ENCODE measurements at places on chromosomes 6 and 20.

- no peak for DNase-seq
Observed at GRCh38 chr6:127786109-127786508, 114.7 kb downstream of the THEMIS start.

DNA sequence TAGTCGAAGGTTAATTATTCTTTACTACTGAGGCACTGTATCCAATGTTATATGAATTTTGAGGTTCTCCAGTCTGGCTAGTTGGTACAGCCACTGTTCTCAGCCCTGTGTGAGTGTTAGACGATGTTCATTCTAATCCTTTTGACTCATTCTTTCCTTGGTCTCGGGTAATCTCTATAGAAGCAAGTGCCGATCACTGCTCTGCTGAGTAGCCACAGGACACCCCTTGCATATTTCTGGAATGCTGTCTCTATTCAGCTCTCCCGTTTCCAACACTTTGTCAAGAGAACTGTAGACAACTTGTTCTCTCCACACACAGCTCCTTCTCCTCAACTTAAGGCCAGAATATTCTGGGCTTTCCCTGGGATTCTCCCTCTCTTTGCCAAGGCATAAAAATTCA is 42.4 kb upstream of the PLCB1 start:
- DNase-seq: no peak

DNA sequence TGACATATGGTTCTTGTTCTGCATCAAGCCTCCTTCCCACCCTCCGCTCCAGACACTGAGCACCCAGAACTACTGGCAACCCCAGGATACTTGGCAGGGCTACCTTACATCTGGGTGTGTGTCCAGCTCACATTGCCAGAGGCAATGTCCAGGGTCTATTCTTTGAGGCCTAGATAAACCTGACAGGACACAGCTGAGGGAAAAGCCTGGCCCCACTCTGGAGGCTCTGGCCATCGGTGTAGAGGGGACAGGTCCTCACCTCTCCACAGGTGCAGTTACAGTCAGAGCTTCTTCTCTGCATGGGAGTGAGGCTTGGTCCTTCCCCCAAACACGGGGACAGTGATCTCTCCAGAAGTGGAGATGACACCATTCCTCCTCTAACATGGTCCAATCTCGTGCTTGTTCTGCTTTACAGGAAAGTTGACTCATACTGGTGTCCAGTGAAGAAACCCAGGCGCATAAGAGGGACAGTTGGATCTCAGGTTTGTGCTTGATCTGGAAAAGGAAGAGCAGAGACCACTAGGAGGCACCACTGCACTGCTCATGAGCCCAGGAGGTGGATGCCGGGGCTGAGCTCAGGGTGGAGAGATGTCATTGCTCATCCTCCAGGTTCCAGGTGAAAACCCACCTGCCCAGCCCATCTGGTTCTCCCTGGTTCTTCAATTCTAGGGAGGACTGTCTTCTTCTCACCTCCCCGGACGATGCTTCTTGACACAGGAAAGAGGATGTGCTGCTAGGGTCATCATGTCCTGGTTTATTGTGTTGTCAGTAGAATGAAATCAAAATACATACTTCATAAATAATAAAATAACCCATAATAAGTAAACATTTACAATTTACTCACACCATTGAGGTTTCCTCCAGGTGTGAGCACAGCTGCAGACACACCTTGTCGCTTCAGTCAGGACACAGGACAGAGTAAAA is 14.7 kb downstream of the HLA-F start:
- DNase-seq: peak; percentile 75

DNA sequence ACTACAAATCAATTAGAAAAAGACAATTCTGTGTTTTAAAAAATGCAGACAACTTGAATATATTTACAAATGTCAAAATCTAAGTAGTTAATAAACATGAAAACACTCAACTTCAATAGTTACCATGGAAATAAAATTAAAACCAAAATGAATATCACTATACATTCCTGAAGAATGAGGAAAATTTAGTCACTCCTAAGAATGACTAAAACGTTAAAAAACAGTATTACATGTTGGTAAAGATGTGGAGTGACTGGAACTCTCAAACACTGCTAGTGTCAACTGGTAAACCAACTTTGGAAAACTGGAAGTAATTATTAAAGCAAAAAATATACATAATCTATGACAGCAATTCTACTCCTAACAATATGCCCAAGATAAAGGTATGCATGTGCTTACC is 36.3 kb downstream of the AHI1 start:
- no peak for DNase-seq
